ENCODE measurements at places on chromosomes 2 and 18. TPM values are rescaled to one million over a fixed set of nuclear protein-coding genes. Genes with fewer than 3 reads are reported as not detected.

PARD6G gene
- not detected for total RNA-seq

RGPD3 gene
- total RNA-seq = not detected

NOSTRIN gene
- total RNA-seq = 0.18 TPM

MARCHF4 gene
- not detected for total RNA-seq

CDH20 gene
- total RNA-seq = 0.10 TPM

ABCG8 gene
- total RNA-seq = not detected

Data from natural killer cell (primary cell).